ENCODE measurements at places on chromosomes 1 and 21.

DNA sequence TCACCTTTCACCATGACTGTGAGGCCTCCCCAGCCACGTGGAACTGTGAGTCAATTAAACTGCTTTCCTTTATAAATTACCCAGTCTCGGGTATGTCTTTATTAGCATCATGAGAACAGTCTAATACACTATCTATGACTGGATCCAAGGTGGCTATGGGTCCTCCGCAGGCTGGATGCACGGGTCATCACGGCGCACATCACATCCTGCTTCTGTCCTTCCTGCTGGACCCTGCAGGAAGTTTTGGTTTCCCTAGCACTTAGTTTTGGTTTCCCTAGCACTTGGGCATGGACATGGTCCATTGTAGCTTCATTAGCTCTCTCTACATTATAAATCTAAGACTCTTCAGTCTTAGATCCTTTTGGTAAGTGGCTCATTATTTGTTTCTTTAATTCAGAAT is 14.2 kb upstream of the PHC2 start:
- no peak for DNase-seq

- DNase-seq: no peak
Observed at GRCh38 chr1:228149406-228150119, at the start of gene GJC2. GJC2 (plus strand) TSS chr1:228149930; CDS start chr1:228157759, 7,829 bp downstream.

DNA sequence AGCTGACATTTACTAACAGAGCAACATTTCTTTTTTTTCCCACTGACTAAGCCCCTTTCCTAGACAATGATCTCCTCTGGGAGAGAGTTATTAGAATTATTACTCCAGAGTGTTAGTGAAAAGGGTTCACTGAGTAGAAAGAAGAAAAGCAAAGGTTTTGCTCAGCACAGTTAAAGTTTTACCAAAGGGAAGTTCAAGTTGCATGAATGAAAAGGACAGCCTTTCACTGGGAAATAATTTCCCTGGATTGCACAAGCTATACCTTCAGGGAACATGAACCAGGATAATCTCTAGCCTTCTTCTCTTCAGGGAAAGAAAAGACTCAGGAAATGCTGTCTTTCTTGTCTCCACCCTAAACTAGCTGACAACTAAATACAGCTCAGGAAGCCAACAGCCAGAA is 71.4 kb upstream of the ESRRG start:
- no peak for DNase-seq

DNA sequence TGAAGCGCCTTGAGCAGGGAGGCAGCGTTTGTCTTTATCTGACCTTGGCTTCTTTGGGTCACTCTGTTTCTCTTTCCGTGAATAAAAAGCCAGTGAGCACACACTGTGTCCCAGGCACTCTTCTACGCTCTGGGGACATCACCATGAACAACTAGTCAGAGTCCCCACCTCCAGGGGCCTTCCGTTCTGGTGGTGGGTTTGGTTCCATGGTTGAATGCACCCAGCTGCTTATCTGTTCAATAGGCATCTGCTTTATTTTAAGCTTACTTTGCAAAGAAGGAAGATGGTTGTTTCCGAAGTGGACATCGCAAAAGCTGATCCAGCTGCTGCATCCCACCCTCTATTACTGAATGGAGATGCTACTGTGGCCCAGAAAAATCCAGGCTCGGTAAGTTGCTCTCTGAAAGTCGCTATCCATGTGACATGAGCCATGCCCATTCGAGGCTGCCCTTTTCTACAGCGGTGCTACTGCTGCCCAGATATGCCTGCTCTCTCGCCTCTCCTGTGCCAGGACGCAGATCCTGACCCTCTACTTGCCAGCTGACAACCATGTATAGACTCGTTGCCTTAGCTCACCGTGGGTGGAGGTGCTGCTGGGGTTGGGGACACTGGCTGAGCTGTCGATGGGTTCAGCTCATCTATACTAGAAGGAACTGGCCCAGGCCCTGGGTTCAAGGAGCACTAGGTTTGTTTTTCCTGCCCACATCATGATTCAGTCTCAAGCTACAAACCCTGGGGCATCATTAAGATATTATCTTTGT is 5.9 kb downstream of the MX1 start:
- DNase-seq: no peak

DNA sequence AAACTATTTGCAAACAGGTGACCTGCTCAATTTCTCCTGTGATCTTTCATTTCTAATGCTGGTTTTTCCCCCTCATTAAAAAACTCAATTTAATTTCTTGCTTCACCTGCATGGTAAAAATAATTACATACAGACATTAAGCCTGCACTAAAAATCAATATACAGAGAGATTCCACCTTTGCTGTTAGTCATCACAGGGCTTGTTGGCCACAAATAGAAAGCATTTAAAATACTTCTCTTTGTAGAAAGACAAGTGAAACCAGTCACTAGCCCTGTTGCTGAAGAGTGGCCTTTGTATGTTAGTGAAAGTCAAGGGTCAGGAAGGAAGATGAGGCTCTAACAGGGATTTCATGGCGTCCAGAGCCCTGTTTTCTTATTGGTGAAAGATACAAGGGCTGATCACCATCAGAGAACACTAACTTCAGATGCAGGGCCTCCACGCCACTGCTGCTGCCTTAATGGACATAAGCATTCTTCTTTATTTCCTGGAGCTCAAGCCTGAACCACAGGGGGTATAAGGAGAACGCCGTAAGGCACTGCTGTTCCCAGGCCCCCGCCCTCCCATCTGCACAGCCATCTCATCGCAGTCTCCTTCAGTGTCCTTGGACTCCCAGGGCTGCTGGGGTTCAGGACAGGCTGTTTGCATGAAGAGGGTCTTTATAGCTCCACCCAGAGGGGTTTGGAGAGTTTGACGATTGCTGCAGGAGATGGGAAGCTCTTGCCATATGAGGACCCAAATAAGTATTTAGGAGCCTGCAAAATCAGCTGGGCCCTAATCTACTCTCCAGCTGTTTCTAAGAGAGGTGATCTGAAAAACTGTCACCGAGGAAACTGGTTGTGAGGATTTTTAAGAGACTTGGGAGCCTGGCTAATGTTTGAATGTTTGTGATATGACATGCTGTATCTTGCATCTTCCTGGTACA is 117.3 kb upstream of the IRF2BP2 start:
- no peak for DNase-seq

- no peak for DNase-seq
Observed at GRCh38 chr1:247360991-247361731, 29.5 kb upstream of the ZNF496 start.

- DNase-seq: no peak
Observed at GRCh38 chr21:39153842-39154241, 29.4 kb downstream of the PSMG1 start.

DNA sequence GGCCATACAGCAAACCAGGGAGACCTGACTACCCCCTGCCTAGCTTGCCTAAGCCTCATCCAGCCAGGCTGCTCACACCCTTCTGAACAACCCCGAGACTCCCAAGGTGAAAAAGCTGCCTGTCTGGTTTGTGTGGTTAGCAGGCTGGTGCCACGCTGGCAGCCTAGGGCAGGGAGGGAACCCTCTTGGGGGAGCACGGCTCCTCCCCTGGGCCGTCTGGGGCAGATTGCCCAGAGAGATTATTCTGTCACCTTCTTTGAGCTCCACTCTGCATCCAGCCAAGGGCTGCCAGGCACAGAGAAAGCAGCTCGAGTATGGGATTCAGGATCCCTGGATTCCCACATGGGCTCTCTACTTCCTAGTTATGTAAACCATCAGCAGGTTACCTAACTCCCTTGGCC is 27.5 kb upstream of the TCEA3 start:
- peak; percentile 33 for DNase-seq

GRCh38 chr1:11592752-11593151 is 61.5 kb downstream of the FBXO2 start:
- no peak for DNase-seq

- DNase-seq: no peak
Observed at GRCh38 chr1:11595285-11595684, 58.9 kb downstream of the FBXO2 start.

DNA sequence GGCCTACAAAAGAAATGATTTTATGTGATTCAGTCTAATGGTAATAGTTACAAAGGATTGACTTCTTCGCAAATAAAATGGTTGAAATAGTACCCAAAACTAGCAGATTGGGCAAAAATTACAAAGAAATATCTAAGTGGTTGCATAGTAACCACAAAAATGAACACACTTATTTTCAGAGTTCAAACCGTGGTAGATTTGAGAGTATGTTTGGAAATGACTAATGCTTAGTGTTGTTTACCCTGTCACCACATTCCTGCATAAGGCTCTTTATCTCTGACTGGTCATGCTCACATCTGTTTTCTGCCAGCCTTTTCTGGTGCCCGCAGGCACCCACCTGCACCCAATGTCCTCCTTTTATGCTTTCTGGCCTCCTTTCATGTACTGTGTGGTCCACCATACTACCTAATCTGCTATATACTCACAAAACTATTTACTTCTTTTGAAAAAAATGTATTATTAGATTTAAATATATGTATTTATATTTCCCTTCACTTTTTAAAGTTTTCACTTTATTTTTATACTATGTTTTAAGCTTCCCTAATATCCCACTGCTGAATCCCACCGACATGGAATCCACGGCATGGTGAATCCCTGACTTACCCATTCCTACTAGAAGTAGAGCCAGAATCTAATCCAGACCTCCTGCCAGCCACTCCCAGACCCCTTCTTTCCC is 30.3 kb downstream of the PTPRC start:
- DNase-seq: peak; percentile 54

- no peak for DNase-seq
Observed at GRCh38 chr1:74835051-74835450, 102.1 kb downstream of the TYW3 start.

- no peak for DNase-seq
Observed at GRCh38 chr1:165109013-165109412, 247.5 kb downstream of the LMX1A start.

DNA sequence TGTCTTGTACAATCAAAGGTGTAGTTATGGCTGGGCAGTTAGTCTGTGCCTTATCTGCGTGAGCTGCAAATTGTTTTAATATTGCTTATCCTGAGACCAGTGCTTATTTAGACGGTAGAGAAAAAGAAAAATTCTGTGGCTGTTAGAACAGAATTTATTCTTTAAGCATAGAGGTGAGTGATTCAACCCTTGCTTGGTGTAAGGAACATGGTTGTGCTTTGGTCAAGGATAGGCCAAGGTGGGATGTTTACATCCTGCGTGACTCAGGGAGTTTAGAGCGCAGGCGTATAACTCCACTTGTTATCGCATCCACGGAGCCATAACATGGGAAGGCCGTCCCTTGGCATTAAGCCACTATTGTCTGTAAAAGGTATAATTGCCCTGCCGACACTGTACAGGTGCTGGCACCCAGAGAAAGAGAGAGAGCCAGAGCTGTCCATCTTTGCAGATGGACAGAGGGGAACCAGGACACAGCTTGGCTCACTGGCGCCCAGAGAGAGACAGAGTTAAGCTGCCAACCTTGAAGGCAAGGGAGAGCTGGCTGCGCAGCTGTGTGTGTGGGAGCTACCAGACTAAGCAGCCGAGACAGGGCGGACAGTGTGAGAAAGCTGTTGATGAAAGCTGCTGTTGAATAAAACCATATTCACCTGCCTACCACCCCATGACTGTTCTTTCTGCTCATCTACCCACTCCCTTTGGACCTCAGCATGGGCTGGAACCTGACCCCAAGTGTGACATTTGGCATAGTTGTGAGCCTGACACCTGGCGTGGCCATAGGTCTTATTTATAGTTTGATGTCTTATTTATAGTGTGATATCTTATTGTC is 200.4 kb downstream of the DYRK1A start:
- DNase-seq: no peak

GRCh38 chr1:229631966-229632365 is 5.9 kb downstream of the URB2 start:
- no peak for DNase-seq

DNA sequence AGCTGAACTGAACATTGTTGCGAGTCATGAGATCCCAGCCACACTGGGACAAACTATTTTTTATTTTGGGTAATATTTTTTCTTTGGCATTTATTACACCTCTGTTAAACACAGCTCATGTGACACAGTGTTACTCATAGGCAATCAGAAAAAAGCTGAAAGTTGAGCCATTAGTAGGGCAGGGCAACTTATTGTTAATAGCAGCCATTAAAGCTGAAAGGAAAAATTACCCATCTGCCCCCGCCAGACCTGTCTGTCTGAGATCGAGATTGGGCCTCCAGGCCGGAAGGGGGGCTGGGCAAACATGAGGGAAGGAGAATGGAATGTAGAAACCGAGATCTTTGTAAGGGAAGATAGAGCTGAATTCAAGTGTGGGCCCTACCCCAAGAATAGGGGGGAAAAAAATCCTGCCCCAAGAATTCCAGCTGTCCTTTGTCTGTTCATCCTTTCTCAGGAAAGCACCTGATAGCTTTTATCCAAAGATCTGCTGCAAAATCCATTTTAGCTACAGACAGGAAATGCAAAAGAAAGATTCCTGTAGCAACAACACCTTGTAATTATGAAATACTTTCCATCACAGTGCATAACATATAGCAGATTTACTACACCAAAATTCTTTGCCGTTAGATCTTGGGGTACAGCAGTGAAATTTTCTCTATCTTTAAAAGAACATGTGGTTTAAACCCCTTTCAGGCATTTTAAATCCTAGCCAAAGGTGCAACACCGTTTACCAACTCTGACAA is 212.8 kb downstream of the PBX1 start:
- DNase-seq: no peak

DNA sequence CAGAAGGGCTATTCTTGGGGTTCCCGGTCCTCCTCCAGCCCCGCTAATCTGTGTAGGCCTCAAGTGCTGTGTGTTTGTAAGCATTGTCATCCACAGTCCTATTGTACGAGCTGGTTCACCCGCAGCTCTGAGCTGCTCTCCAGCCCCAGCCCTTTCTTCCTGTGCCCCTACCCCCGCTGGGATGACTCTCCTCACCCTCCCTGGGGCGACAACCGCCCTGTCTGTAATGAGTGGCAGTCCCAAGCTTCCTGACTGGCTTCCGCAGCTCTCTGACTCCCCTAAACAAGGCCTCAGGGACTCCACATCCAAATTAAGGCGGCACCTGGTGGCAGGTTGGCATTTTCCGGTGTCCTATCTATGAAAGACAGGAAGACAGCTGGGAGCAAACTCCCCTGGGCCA is 45.8 kb downstream of the TFF3 start:
- no peak for DNase-seq

GRCh38 chr1:228740543-228741317 is 5.5 kb downstream of the RHOU start:
- DNase-seq: no peak

DNA sequence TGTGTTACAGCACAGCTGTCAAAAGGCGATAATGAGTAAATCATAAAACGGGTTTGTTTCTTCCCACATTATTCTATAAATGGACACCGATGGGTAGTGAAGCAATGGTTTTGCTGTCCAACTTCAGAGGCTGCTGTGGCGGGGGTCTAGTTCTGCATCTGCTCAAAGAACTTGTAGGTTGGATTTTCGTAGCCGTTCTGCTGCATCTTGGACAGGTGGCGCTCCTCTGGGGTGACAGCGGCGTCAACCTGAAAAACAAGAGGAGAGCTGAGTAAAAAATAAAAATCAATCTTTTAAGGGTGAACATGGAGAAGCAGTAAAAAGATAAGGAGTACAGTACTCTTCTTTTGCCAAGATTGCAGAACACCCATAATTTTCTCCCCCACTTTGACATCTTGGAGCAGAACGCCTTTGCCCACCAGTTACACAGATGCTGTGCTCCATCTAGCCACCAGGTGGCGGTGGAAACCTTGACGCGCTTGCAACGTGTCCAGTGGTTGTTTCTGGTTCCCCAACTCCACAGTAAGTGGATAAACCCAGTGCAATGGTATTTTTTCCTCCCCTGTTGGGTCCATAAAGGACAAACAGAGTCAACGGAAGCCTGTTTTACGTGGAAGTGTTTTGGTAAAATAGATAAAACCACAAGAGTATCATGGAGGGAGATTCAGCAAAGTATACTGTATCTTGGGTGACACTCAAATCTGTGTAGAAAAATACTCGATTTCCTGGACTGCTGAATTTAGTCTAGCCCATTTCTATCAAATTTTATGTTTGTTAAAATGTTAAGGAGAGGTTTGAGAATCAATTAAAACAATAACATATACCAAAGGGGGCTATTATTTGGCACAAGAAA is 147.0 kb downstream of the GABPA start:
- DNase-seq: peak; percentile 71

Data from activated naive CD4-positive, alpha-beta T cell treated with anti-CD3 and anti-CD28 coated beads, Interleukin-2, amount 10 ng/mL, durations not matched to agents 7 days and 5 days (primary cell).